ENCODE measurements at places on chromosomes 13 and 19.
A peak's percentile ranks its signal among the peaks of the same experiment; 100 is the strongest.

DNA sequence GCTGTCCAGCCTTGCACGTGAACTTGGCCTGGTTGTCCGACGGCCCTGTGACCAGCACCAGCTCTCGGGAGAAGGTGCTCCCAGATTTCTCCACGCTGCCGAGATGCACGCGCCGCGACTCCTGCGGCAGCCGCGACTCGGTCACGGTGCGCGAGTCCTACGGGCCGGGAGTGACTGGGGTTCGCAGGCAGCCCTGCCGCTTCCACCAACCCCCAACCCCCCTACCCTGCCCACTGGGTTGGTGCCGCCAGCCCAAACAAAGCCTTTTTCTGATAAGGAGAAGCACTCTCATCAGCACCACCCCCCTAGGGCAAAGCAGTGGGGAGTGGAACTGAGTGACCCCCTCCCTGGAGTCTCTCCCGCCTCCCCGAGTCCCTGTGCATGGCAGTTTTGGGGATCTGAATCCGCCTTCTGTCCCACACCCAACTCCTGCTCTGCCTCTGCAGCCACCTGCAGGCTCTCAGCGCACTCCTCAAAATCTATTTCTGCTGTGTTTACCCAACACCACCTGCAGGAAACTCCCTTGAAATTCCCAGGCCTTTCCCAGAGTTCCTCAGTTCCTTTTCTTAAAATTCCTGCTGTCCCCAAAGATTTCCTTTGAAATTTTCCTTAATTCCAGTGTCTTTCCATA is 6.2 kb downstream of the NPHS1 start:
- no peak for DNase-seq

- no peak for DNase-seq
These were observed 324.9 kb upstream of the SPRY2 start for GRCh38 chr13:80665792-80666333.

DNA sequence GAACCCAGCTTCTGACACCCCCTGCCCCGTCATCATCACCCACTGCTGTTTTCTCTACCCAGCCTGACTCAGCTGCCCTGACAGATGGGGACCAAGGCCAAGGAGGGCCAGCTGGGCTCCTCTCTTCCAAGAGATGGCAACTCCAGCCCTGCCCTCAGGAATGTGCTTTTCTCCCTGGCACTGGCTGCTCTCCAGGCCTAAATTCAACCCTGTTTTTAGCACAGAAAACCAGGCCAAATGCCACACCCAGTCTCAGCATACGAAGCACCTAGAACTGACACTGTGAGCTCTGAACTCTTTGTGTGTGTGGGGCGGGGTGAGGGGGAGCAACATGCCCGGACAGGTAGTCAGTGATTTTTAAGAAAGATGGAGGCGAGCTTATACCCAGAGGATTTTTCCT is 23.4 kb upstream of the IGFL1 start:
- no peak for DNase-seq

- DNase-seq = no peak
These were observed 19.3 kb downstream of the COL4A2 start for GRCh38 chr13:110326263-110326904.

- DNase-seq = no peak
These were observed 324.0 kb downstream of the GPC5 start for GRCh38 chr13:91722267-91722884.

DNA sequence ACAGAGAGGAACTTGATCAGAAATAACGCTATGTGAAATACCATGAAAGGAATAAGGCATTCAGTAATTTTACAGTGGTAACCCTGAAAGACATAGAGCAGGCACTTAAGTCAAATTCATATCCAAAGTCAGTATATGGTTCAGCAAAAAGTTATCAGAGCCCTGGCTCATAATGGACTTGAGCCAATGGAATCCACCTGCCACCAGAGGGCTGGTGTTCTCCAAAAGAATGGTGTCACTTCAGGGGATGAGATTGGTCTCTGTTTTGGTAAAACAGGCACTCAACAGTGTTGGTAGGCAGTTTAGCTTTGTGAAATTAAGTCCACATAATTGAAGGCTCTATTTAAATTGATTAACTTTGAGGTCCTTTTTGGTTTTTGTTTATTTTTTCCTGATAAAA is 93.9 kb downstream of the LIG4 start:
- no peak for DNase-seq

- peak; percentile 35 for DNase-seq
These were observed 36.4 kb downstream of the EPS15L1 start for GRCh38 chr19:16435238-16435917.

GRCh38 chr13:43785650-43786471 is 911 bp downstream of the ENOX1 start:
- no peak for DNase-seq

GRCh38 chr13:112869202-112870050 is 99.6 kb upstream of the MCF2L start:
- no peak for DNase-seq

- DNase-seq = no peak
These were observed 284 bp downstream of the RNF17 start for GRCh38 chr13:24764276-24764630.

GRCh38 chr13:113654591-113655345 is 3.2 kb downstream of the ATP4B start:
- DNase-seq = no peak

DNA sequence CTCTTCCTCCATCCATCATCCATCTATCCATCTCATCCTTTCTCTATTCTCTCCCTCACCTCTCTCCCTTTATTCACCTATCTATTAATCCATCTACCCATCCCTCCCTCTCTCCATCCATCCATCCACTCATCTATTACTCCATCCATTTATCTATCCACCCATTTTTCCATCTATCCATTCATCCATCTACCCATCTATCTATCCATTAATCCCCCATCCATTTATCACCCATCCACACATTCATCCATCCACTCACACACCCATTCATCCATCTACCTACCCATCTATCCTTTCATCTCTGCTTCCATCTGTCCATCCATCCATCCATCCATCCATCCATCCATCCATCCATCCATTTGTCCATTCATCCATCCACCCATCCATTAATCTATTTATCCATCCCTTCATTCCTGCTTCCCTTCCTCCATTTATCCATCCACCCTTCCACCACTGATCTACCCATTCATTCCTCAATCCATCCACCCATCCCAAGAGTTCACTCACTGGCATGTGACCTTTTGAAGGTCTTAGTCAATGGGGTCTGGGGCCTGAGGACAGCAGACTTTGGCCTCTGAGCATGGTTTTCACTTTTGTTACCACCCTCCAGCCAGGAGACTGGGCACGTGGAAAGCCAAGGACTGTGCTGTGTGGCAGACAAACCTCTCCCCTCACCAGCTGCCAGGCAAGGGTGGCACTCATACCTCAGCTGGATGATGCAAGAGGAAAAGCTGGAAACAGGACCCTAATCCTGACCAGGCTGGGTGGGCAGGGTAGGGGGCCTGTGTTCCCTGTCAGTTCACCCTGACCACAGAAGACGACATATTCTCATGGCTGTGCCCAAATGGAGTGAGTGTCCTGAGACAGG is 126.7 kb downstream of the URI1 start:
- no peak for DNase-seq

- DNase-seq = no peak
These were observed 4.1 kb downstream of the ATP8A2 start for GRCh38 chr13:25375727-25376358.

DNA sequence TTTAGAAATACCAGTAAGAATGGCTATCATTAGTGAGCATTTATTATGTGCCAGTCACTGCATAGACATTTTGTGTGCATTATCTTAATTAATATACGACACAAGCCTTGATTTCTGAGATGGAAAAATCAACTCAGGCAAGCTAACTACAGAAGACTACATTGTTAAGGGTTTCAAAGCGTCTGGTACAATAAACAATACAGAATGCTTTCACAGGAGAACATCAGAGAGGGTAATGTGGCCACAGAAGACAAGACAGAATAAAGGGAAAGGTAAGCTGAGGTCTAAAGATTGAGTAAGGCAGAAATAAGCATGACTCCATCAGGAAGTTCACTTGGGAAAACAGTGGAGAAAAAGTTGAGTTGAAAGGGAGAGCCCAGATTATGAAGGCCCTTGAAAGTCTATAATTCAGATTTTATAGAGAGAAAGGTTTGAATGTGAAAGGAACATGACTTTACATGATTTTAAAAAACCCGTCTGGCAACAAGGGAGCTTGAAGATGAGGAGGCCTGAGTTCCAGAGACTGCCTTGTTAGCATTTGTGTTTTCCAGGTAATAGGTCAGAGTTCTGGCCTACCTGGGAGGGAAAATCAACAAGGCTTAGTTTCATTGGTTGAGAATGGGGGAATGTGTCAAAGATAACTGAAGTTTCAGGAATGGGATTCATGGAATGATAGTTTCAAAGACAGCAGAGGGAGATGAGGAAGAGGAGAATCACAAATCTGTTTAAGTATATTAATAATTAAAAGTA is 1.8 kb upstream of the MBNL2 start:
- DNase-seq = no peak

- peak; percentile 63 for DNase-seq
These were observed 46.0 kb downstream of the SAE1 start for GRCh38 chr19:47176627-47177090.

GRCh38 chr19:2333027-2333806 is 4.7 kb downstream of the SPPL2B start:
- DNase-seq = no peak

DNA sequence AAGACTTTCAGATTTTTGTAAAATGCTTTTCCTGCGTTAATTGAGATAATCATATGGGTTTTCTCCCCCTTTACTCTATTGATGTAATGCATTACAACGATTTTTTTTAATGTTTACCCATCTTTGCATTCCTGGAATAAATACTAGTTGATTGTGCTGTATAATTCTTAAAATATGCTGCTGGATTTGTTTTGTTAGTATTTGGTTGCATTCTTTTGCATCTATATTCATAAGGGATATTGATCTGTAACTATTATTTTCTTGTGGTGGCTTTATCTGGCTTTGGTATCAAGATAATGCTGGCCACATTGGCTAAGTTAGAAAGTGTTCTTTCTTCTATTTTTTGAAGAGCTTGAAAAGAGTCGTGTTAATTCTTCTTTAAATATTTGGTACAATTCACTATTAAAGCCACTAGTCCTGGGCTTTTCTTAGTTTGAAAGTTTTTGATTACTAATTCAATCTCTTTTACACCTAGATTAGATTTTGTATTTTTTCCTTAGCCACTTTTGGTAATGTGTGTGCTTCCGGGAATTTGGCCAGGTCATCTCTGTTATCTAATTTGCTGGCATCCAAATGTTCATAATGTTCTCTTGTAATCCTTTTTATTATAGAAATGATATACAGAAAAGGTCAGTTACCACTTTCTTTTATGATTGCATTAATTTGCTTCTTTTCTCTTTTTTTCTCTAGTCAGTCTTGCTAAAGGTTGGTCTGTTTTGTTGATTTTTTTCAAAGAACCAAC is 29.8 kb downstream of the KL start:
- DNase-seq = no peak

DNA sequence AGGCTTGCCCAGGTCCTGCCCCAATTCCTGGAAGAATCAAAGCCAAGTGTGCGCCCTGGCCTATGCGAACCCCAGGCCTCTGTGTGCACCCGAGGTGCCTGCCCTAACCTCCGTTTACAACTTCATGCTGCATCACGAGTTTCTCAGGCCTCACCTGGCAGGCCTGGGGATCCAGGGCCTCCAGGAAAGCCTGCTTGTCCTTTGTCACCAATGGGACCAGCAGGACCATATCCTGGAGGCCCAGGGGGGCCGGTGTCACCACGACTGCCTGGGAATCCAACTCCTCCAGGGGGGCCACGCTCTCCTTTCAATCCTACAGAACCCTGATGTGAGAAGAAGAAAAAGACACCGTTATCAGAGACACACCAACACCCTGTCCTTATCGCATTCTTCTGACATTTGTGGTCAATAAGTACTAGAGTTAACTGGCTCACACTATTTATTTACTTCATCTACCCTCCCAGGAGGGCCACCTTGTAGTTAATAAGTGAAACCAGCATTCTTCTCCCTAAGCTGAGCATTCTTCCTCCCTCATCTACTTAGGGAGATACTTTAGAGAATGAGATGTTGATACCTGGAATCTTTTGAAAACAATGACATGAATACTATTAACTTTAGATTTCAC is 120.6 kb downstream of the COL4A1 start:
- DNase-seq = no peak

GRCh38 chr19:55566823-55567222 is 13.8 kb downstream of the ZNF579 start:
- no peak for DNase-seq

DNA sequence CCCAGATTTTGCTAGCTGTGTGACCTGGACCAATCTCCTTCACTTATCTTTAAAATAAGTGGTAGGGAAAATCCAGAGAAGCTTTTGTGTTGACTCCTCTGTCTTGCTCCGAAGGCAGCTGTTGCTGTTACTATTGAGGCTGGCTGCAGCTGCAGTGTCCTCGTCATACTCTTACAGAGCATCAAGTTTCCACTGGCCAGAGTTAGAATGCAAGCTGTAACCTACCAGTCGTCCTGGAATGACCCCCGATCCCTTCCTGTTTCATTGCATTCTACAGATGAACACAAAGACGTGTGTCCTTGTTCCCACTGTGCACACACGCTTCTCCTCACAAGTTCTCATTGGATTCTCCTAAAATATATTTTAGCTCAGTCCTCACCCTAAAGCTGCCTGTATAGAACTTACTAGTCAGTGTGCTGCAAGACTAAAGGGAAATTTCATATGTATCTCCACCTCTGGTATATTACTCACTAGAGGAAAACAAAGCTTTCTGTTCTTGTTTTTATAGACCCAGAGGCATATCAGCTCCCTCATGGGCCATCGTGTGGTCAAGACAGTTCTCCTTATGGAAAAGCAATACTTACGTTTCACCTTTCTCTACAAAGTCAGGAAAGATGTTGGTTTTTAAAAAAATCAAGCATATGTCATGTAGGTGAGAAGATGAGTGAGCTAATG is 589.8 kb downstream of the LMO7 start:
- no peak for DNase-seq

DNA sequence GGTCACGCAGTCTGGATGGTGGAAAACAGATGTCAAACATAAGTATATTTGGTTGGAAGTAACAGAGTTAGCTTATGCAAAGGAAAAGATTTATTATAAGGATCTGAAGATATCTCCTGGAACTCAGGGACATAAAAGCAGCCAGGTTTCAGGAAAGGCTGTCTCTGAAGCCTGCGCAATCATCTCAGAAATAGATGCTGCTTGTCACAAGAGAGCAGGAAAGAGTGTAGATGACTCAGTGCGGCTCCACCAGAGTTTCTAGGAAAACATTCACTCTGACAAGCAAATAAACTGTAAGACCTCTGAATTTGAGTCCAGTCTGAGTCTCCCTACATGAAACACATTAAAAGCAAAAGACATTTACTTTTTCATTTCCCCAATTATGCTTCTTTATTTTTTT is 220.4 kb upstream of the HTR2A start:
- DNase-seq = no peak
